T-helper 2 cell treated with Interferon-gamma antibody and Interleukin-4, amounts not matched to agents 5 μg/mL and 100 μg/mL, for 36 hours (primary cell): ENCODE measurements at places on chromosomes 6 and 20.

DNA sequence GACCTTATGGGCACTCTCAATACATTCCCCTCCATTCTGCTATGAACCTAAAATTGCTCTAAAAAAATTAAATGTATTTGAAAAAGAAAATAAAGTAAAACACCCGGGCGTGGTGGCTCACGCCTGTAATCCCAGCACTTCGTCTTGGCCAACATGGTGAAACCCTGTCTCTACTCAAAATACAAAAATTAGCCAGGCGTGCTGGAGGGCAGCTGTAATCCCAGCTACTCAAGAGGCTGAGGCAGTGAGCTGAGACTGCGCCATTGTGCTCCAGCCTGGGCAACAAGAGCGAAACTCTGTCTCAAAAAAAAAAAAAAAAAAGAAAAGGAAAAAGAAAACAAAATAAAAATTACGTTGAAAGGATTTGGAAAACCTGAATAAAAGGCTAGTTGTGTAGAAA, 60.5 kb downstream of the CD164 start:
- no peak for DNase-seq

GRCh38 chr6:71724456-71725125, 161.8 kb upstream of the RIMS1 start:
- DNase-seq = no peak

DNA sequence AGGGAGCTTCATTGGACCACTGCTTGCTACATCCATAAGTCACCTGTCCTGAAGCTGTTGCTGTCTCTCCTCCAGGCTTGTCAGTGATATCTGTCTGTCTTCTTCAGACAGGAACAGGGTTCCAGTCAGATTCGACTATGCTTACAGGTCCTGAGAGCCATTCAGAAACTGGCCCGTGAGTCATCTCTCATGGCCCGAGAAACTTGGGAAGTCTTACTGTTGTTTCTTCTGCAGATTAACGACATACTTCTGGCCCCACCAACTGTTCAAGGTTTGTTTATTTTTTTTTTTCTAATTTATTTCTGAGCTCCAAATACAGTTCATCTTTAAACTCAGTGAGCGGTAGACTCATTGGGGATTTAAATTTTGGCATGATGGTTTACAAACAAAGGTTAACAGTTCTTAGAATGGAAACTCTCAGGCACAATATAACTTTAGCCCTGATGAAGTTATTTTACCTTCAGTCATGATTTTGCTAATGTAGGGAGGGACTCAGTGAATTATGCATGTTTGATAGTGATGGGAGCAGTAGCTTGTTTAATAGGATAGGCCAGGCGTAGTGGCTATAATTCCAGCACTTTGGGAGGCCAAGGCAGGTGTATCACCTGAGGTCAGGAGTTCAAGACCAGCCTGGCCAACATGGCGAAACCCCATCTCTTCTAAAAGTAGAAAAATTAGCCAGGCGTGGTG, 24.7 kb downstream of the RALGAPB start:
- no peak for DNase-seq

DNA sequence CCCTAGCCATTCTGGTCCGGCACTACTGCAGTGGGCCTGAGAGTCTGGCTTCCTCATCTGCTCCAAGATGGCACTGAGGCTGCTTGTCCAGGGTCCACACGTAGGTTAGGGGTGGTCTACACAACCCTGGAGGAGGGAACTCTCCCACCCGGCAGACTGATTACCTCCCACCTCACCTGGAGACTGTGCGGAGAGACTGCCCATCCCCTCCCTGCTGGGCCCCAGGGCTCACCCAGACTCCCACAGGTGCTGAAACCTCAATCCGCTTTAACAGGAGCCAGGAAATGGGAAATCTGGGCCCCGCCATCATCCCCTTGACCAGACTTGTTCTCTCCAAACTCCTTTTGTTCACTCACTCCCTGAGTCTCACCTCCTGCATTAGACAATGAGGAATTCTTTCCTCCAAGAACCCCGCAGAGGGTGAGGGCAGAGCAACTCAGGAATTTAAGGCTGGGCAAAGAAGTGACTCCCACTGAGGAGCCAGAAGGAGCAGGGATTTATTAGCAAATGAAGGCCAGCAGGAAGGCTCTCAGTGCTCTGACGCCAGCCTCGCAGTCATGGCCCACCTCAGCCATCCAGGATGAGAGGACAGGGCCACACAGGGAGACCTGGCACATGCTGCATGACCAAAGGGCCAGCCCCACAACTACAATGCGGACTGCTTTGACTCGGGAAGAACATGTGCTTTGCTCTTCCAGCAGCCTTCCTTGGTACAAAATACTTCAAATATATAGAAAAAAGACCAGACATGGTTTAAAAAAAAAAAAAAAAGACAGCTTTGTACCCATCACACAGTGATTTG, 53.0 kb downstream of the CDK5RAP1 start:
- no peak for DNase-seq

DNA sequence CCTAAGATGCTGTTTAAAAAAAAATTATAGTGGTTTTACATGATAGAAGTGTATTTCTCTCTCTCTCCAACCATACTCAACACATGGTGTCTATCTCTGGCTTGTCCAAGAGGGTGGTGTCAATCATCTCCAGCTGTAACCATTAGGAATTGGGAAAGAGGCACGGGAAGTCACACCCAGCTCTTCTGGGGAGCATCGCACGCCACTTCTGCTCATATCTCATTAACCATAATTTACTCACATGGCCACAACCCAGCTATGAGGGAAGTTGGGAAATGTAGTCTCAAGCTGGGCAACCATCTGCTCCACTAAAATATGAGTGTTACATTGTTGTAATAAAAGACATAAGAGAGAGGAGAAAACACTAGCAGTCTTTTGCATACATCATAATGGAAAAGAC, 30.4 kb upstream of the TSHZ2 start:
- DNase-seq = no peak

DNA sequence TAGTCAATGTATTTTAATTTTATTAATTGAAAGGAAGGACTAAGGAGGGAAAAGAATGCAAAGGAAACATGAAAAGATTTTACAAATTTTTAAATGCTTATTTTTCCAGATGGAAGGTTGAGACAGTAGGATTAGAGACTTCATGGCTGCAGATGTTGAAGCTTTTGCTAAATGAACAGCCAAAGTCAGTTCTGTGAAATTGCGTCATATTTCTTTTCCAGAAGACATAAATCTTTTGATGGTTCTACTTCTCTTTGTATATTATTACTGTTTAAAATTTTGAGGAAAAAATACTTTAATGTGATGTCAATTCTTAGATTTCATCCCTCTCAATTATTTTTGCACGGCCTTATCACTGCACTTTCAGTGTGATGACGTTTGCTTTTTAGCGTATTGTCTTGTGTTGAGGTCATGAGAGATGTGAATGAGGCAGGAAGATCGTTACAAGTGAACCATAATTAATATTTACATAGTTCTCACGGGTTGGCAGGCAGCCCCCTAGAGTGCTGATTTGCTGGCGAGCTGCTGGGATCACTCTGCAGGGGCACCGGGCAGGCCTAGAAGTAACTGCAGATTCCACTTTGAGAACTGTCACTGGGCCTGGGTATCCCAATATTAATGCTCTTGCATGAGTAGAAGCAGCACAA, 158.1 kb downstream of the TBXT start:
- DNase-seq = no peak

DNA sequence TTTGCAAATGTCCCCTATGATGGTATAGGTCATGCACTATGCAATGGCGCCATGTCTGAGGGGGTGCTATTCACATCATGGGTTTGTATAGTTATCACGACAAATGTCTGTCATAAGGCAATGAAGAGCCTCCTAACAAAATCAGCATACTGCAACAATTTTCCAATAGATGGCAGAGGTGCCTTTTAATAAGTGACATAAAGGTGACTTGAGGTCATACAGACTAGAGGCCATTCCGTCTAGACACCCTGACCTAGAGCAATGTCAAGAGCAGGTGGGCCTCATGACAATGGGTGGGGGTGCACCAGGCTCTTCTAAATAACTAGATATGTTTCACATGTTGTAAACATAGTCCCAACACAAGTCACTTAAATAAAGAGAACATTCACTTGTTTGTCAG, 107.7 kb downstream of the KIF6 start:
- no peak for DNase-seq

DNA sequence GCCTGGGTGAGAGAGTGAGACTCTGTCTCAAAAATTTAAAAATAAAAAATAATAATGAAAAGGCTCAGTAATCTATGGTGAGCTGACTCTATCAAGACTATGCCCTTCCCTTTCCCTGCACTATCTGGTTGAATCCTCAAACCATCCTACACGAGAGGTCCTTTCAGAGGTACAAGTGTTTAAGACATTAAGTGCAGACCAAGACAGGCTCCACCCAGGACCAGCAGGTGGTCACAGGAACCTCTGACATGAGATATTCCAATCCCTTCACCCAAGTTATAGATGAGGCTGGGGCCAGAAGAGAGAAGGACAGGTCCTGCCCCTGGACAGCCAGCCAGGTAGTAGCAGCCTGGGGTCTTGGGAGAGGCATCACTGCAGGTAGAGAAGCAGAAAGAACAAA, 182.6 kb downstream of the NFATC2 start:
- no peak for DNase-seq

DNA sequence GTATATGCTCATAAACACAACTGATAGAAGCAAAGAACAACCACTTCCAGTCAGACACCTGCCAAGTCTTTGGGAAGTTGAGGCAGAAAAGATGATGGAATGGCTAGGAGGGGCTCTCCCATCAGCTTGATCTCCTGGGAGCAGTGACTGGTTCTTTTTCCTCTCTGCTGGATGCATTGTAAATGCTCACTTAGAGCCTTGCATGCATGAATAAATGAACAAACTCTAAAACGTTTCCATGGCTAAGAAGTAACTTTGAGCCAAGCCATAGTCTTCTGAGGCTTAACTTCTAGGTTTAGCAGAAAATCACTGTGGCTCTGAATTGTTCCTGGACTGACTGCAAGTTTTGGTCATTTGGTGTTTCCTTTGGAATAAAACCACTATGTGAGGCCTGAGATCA, 166.4 kb upstream of the CITED2 start:
- no peak for DNase-seq

DNA sequence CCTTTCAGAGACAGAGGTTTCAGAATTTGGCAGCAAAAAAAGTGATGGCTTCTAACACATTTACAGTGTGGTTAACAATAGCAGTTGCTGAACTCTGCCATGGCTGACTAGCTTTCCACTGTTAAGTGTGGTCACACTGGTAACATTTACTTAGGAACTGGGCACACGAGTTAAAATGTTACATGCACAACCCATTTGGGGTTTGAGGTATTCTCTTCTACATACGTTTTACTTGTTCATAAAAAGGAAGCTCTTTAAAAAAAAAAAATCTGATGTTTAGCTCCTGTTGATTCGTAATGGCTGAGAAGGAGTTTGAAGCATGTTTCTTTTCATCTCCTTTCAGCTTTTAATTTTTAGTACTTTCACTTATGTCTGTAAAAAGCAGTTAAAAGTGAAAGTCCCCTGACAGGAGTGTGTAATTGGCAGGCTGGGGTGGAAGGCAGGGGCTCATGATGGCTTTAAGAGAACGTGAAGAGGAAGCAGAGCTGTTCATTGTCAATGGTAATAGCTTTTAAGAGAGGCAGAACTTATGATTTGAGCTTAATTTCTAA, 245.9 kb downstream of the FARS2 start:
- no peak for DNase-seq

- DNase-seq = no peak
These were observed 2.2 kb downstream of the SMLR1 start for GRCh38 chr6:130829333-130829910.

GRCh38 chr6:151763303-151763702, 44.2 kb upstream of the ESR1 start:
- DNase-seq = no peak

- DNase-seq = no peak
These were observed 28.5 kb upstream of the SCUBE3 start for GRCh38 chr6:35185302-35185681.

- DNase-seq = no peak
These were observed 83.1 kb downstream of the KIZ start for GRCh38 chr20:21208999-21209398.

GRCh38 chr6:45981046-45981445, 34.6 kb downstream of the CLIC5 start:
- no peak for DNase-seq

- no peak for DNase-seq
These were observed 8.0 kb upstream of the OSTM1 start for GRCh38 chr6:108082539-108082938.

DNA sequence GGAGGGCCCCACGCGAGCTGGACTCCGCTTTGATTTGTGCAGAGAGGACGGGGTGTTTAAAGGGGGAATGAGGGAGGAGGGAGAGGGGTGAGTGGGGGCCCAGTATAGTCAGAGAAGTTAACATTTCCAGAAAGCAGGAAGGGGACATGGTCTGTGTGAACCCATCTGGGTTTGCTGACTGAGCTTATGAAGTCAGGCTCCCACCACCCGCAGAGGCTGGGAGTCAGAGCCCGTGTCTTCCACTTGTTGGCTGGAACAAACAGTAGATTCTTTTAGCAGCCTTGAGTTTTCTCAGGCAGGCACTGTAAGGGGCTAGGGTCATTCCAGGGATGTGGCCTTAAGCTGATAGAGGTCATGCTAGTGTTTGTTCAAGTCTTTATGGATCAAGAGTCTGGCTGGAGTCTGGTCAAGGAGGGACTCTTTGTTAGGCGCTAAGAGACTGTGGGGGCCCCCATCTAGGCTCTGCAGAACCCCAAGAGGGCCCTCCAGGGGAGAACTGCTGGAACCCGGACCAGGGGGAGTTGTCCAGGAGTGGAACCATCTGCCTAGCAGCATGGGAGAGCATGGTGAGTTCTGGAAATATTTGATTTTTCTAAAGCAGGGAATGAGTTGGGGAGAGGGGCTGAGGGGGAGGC, 31.1 kb upstream of the FOXQ1 start:
- DNase-seq = no peak

- DNase-seq = no peak
These were observed 7.2 kb upstream of the ABCC10 start for GRCh38 chr6:43420012-43420709.

GRCh38 chr6:27234576-27234975, 12.9 kb upstream of the PRSS16 start:
- DNase-seq = no peak

DNA sequence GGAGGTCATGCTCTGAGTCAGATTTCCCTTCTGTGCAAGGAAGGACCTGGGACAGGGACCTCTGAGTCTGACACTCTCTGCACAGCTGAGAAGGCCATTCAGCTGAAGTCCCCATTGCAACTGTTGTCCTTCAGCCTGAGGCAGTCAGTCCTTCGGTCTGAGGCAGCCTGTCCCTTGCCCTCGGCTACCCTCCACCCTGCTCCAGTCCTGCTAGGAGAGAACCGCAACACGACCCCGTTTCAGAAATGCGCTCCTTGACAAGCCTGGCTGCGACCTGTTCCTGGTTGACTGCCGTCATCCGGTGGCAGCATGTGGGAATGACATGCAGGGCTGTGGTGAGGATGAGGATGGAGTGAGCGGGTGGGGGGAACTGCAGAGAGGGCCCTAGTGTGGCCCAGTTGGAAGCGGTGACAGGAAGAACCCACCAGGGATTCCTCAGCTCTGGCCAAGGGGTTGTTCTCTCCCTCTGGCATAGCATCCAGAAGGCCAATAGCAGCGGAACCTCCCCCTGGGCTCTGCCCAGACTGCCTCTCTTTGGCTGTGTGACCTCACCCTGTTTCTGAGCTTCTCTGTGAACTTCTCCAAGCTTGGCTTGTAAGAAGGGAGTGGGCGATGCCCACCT, 40.3 kb upstream of the ANGPT4 start:
- peak; percentile 45 for DNase-seq
